Left colon (tissue), 2 donors: ENCODE measurements at places on chromosomes 1 and 21. TPM values are rescaled to one million over a fixed set of nuclear protein-coding genes. Genes with fewer than 3 reads are reported as not detected.

DNA sequence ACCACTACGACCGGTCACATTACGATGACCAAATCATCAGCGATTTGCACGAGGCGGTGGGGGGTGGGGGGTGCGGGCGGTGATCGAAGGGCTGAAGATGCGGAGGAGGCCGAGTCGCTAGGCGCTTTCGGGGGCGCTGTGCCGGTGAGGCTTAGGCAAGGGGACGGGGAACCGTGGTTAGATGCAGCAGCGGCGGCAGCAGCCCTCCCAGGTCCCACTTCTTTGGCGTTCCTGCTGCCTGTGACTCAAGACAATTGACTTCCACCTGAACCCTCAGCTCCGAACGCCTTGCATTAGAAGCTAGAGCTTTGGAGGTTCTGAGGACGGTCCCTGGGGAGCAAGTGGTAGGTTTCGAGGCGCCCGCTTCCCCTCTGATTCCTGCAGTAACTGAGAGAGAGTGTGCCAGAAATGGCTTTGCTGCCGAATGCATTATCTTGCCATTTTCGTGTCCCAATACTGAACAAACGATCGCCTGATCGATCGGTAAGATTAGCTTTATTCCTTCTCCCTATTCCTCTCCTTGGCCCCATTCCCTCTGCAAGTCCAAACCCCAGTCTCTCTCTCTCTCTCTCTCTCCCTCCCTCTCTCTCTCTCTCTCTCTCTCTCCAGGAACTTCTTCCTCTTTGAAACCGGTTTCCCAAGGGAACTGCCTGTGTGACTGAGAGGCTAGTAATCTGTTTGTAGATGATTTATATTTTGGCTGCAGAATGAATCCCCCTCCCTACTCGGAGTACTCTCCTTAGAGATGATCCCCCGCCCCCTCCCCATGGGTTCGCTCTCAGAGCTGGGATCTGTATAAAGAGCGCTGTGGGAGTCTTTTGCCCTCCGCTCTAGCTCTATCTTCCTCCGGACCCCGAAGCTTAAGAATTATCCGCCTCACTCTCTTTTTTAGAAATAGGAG is 735 bp upstream of the BRINP3 start:
- peak; percentile 57 for DNase-seq

- DNase-seq: no peak
These were observed 19.4 kb downstream of the ACOT7 start for GRCh38 chr1:6373961-6374720.

GRCh38 chr1:12594966-12595756 is 22.8 kb downstream of the DHRS3 start:
- DNase-seq: peak; percentile 64

DNA sequence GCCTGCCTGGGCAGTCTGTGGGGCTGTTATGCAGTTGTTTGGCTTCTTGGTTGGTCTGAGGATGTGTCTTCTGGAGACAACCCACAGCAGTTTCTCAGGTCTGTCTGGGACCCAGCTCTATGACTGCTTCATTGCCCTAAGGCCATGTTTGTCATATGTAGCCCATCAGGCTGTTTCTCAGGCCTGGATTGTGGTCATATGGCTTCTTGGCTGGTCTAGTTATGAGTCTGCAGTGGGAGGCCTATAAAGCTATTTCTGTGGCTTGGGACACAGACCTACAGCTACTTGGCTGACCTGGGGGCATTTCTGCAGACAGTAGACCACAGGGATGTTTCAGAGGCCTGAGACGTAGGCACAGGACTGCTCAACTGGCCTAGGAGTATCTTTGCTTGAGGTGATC is 41.5 kb downstream of the CHIA start:
- no peak for DNase-seq

DNA sequence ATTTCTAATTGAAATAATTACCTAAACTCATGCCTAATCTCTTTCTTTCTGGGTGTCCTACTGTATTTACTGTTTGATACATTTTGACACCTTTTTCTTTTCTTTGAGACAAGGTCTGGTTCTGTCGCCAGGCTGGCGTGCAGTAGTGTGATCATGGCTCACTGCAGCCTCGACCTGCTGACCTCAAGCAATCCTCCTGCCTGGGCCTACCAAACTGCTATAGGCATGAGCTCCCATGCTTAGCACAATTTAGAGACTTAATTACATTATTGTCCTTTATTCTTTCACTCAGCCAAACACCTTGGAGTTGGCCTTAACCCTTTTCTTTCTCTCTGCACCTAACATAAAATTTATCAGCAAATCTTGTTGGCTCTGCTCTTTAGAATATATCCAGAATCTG is 139.8 kb upstream of the KIF26B start:
- no peak for DNase-seq

DNA sequence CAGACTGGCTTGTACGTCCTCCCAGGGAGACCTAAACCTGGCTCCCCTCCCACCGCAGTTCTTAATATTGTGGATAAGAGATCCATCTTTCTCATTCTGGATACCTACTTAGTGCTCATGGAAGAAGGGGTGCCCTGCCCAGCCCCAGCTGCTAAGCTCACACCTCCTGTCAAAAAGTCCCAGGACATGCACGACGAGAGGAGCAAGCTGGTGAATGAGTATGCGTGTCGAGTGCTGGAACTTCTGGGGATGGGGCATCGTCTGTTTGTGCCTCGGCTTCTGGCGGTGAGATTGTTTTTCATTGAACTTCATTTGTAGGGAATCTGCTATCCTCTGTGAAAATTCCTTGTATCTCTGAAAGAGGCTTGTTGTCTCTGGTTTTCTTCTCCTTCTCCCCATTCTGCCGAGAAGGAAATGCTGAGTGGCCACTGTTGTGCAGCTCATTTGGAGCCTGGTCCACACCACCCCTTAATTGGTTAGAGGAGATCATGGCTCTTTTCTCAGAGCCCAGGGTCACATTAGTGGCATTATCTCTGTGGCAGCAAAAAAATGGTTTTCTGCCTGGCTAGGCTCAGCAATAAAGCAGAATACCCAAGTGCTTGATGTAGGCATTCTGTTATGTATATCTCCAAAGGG is 199.4 kb upstream of the CACYBP start:
- DNase-seq: peak; percentile 20

Gene LHX4
- 1.7 TPM for total RNA-seq

Gene SF3B4
- total RNA-seq: 51.4 TPM
